Left ventricle myocardium inferior (tissue), 1 donor: ENCODE measurements at places on chromosomes 2 and 18.

DNA sequence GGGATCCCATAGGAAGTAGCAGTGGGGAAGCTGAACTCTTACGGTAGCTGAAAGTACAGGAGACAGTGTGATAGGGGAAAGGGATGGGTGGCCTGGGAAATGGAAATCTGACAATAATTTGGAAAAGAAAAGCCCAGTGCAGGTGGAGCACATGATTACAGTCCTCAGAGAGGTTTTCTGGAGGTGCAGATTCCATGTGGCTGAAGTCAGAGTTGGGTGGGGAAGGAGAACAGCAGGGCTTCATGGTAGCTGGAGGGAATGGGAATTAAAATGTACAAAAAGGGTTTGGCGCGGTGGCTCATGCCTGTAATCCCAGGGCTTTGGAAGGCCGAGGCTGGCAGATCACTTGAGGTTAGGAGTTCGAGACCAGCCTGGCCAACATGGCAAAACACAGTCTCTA lies 12.2 kb downstream of the HRH4 start:
- no peak for DNase-seq

GRCh38 chr2:231393149-231394131 lies 2.1 kb upstream of the B3GNT7 start:
- no peak for DNase-seq

DNA sequence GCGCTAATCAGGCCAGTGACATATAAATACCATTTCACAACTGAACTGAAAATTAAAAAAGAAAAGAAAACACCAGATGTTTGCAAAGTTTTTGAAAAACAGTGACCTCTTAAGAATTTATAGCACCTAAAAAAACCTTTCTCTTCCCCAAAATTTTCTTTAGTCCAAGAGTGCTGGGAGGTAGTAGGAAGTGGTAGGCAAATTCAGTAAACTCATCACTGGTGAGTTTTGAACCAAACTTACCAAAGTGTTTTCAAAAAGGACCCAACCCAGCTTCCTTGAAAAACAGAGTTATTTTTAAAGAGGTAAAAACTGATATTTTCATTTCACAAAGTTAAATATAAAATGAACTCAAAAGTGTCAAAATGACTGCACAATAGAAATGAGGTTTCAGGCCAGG lies 90.4 kb downstream of the TMEM247 start:
- no peak for DNase-seq

- DNase-seq = no peak
These were observed 143.3 kb upstream of the BCL2L11 start for GRCh38 chr2:110977403-110977802.

DNA sequence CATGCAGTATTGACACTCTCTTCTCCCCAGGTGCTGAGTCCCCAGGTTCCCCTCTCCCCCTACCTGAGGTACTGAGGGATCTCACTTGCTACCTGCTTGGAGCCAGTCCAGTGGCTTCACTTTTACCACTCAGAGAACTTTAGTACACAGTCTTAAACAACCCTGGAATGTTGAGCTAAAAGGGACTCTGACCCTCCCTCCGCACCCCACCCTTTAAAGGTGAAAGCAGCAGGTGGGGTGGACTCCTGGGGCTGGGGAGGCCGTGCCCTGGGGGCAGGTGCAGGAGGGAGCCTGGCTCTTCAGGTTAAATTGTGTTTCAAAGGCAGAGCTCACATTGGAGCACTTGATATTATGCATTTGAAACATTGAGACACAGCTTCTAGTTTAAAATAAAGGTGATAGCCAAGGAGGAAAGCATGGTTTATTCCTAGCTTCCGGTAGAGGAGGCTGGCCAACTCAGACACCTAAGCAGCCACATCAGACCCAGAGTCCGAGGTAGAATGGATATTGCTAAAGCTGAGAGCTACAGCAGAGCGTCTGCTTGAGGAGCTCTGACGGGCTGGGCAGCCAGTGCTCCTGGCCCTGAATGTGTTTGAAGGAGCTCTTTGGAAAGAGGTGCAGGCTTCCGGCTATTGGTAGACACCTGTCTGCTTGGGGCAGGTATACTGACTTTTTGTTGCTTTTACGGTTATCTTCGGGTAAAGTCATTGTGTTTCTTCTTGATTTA lies 196.4 kb downstream of the AGAP1 start:
- DNase-seq = no peak
